ENCODE measurements at places on chromosomes 5 and 9.

DNA sequence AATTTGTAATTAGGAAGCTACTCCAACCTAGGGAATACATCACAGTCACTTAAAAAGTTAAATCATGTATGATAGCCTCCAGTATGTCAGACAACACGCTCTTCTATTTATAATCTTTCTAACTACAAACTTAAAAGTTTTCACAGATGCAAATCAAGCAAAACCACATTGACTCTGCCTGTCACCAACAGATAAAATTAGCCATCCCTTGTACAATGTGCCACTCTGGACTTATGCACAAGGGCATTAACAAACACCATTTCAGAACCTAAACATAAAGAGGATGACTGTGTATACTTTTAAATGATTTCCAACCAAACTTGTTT, 14.7 kb downstream of the ERP44 start:
- DNase-seq, result no peak

DNA sequence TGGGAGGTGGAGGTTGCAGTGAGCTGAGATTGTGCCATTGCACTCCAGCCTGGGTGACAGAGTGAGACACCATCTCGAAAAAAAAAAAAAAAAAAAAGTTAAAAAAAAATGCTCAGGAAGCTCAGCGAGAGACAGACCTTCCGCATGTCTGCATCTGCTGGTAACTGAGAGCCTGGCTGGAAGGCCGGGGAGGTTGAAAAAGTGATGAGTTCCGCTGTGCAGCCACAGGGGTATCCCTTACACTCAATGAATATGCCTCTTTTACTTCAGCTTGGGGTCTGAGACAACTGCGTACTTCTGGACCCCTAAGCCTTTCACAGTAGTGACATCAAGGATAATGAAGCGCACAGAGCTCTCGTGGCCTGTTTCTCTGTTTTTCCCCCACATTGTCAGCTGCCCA, 179.9 kb upstream of the KLF4 start:
- no peak for DNase-seq

- DNase-seq, result no peak
Measured at GRCh38 chr9:95626885-95627558, 110.3 kb upstream of the PTCH1 start.

- DNase-seq, result no peak
Measured at GRCh38 chr5:179964015-179964414, 56.3 kb upstream of the TBC1D9B start.

- no peak for DNase-seq
Measured at GRCh38 chr9:15142878-15143534, 164.0 kb downstream of the TTC39B start.

DNA sequence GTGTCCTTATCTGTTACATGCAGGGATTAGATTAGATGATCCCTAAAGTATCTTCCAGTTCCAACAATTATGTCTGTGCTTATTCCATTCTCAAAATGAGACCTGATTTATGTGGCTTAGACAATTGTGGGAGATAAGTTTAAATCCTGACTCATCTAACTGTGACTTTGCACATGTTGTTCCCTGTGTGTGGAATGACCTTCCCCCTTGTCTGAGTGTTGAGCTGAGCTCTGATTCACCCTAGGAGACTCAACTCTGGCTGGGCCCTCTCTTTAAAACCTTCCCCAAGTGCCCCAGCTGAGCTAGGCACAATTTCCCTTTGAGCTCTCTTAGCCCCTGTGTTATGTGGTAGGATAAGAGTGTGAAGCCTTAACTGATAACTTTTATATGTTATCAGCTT, 118.9 kb upstream of the ELL2 start:
- no peak for DNase-seq

- peak; percentile 21 for DNase-seq
Measured at GRCh38 chr5:180470966-180471582, 23.1 kb upstream of the CNOT6 start.

DNA sequence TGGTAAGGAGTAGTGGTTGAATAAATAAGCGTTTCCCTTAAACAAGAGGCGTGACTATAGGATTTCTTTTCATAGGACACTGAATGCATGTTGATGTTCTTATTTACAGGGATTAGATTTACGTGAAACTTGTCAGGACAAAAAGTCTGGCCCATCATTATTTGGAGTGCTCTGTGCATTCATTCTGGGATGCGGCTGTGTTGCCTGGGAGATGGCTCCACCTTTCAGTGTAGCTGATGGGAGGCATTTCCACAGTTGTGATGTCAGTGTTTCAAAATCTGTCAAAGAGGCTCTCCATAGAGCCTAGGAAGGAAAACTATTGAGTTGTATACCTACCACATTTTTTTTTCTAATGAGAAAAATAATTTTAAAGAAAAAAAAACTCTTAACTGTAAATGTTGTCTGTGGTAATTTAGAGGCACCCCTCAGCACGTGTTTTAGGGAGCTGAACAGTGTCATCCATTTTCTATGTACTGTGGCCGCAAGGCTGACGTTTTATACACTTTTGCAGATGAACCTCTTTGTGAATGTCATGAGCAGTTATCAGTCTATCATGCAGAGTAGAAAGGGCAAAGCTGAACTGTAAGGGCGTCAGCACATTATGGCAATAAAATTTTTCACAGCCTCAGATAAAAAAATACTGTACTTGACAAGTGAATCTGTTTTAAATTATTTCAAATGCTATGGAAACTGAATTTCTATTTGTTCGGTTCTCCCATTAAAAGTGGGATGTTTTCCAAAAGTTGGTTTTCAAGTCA, 202.7 kb downstream of the PBX3 start:
- DNase-seq, result no peak

DNA sequence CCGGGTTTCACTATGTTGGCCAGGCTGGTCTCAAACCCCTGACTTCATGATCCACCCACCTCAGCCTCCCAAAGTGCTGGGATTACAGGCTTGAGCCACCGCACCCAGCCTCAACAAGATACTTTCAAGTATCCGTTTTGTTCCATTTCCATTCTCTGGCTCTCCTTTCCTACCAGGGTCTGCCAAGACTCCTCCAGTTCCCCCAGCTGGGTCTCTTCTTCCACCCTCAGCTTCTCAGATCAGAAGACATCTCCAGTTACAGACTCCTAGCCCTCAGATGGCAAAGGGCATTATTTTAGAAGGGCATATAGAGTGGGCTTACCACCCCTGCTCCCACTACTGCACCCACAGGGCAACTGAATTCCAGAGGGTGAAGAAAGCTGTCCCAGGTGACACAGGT, 1.5 kb upstream of the PDGFRB start:
- DNase-seq, result no peak

- DNase-seq, result no peak
Measured at GRCh38 chr5:13133951-13134350, 810.5 kb downstream of the DNAH5 start.

- DNase-seq, result no peak
Measured at GRCh38 chr9:135349212-135350002, 130.2 kb upstream of the PPP1R26 start.

- DNase-seq, result no peak
Measured at GRCh38 chr5:103397739-103398581, 139.4 kb downstream of the MACIR start.

DNA sequence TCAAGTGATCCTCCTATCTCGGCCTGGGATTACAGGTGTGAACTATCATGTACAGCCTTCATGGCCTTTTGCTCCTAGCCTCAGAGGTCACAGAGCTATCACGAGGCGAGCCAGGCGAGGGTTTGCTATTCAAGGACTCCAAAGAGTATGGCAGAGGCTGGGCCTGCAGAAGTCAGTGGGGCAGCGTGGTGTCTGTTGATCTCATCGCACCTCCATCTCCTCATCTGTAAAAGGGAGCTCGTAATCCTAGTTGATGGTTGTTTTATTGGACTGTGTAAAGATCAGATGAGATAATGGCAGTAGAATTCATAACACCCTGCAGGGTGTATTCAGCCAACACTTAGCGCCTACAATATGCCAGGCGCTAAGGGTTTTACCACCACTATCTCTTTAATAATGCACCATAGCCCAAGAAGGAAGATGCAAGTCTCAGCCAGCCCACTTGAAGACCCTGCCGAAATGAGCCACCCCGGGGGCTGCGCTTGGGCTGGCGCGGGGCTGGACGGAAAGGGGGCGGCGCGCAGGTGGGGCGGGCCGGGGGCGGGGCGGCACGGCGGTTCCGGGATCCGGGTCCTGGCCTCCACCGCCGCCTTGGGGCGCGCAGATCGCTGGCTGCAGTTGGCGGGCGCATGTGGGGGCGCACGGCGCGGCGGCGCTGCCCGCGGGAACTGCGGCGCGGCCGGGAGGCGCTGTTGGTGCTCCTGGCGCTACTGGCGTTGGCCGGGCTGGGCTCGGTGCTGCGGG, at the start of gene GALNT12:
Gene GALNT12, plus strand, starts transcription at position 601 of the 744 bp plus-strand sequence. Its CDS starts 29 bp downstream, at position 630.
- DNase-seq, result peak; percentile 22

- no peak for DNase-seq
Measured at GRCh38 chr5:93724791-93725190, 16.6 kb downstream of the POU5F2 start.

DNA sequence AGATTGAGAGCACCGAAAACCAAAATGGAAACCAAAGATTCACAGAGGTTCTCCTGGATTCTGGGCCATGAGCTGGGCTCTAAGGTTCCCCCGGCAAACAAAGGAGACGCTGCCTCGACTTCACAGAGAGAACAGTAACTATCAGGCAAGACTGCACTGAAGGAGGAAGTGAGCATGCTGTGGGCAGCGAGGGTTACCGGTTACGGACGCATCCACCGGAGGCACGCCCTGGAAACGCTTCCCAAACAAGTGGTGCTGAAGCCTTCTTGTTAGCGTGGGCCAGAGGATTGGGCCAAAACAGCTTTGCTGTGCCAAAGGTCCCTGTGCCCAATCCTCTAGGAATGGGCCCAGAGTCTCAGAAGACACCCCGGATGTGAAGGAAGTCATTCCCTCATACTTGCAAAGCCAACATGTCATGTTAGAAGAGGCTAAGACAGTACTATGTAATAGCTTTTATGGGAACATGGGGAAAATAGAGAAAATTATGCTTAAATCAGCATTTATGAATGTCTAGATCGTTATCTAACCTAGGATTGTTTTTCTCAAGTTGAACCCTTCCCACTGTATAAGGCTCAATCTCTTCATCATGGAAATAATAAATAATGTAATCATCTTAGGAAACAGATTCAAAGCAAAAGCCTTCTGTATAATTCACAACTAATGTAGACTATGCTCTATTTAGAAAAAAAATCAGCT, 145.4 kb downstream of the GABBR2 start:
- DNase-seq, result no peak

- no peak for DNase-seq
Measured at GRCh38 chr5:167725264-167725663, 566.2 kb upstream of the WWC1 start.

DNA sequence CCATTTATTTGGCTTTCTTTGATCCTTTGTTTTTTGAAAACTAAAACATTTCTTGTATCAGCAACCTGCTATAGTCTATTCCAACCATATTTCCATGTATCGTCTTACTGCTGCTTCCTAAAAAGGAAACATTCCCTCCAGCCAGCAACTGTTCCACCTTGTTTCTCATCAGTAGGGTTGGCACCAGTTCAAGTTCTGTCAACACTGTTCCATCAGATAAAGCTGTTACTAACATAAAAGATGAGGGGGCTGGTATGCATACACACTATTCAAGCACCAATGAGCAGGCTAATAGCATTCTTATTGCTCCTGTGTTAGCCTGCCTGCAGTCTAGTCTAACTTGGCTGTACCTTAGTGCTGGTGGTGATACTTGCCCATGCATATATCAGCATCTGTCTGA, 178.3 kb downstream of the CWC27 start:
- no peak for DNase-seq

- DNase-seq, result no peak
Measured at GRCh38 chr9:133716564-133717112, 21.5 kb downstream of the SARDH start.

DNA sequence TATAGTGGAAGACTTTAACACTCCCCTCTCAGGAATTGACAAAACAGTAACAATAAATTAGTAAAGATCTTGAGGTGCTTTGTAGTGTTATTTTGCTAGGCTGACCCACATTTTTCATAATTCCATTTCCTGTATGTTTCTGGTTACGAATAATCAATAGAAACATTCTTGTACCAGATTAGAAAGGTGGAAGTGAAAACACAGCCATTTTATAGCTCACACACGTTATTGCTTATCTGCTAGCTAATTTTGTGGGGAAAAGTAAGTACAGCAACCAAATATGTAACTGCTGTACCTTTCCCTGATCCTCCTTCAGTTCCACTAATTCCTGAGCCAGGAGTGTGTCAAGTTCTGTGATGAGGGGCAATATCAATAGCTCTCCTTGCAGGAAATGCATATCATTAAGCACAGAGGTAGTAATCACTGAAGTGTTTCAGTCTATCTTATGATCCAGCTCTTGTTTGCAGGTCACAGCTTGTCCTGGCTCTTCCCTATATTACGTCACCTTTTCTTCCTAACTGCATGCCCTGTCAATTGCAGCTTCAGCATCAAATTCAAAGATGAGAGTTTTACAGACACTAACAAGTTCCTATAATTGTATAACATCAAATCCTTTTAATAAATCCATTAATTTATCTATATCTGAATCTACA, 59.4 kb downstream of the MINAR2 start:
- DNase-seq, result no peak

DNA sequence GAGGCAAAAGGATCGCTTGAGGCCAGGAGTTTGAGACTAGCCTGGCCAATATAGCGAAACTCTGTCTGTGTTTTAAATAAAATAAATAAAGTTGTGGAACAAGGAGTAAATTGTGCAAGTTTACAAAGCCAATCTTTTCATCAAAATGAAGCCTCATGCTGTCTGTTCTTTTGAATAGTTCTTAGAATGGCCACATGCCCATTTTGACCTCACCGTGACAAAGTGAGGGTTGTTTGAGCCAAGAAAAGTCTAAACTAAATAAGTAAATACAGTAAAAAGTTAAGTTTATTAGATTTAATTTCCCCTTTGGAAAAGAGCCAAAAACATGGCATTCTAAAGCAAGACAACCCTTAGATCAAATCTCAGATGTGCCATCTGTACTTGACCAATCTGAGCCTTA, 165.7 kb downstream of the NDUFS4 start:
- DNase-seq, result no peak

GRCh38 chr9:35481347-35481975, 8.4 kb upstream of the RUSC2 start:
- DNase-seq, result no peak

DNA sequence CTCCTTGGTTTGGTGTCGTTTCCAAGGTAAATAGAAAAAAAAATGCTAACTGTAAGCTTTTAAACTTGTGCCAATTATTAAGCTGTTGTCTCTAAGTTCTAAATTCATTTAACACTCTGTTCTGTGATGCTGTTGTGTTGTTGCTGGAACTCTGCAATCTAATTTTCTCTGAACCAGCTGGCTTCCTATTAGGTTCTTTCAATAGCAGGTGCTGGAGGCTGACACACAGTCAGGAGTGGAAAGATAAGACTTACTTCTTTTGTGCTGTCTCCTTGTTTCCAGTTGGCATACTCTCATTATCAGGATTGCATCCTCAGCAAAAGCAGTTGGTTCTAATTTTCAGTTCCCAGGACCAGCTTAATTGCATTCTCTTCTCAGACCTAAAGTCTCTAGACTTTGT, 1252.6 kb upstream of the NUDT12 start:
- DNase-seq, result no peak
